Fibroblast of skin of right quadriceps (primary cell): ENCODE measurements at places on chromosomes 5 and 9.

DNA sequence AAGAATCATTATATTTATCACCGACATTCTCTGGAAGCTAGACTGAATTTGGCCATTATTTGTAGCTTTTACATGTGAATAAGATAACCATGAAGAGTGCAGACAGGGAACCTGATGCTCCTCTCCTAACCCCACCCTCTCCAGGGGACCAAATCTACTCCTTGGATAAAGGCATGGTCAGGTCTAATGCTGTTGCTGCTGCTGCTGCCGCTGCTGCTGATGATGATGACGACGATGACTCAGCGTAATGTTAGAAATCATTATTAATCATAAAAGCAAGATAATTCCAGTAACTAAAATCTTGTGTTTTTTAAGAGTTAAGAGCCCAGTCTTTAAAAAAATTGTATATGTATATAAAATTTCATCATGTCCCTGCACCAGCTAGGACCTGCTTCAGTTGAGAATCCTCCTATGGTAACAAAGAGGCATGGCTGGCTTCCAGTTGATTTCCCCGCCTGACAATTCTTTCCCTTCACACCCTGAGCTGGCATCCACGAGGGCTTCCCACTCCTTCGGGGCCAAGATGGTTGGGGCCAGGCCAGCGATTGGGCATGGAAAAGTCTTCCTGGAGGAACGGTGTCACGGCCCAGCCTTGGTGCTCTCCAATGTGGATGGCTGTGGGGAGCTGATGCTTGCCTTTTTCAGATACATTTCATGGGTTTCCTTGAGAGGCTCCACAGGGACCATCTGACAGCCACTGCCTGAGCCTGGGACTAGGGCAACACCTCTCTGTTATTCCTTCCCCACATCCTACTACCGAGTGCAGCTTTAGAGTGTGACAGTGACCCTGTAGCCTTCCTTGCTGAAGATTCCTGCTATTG is 400.0 kb downstream of the CTNND2 start:
- no peak for DNase-seq

DNA sequence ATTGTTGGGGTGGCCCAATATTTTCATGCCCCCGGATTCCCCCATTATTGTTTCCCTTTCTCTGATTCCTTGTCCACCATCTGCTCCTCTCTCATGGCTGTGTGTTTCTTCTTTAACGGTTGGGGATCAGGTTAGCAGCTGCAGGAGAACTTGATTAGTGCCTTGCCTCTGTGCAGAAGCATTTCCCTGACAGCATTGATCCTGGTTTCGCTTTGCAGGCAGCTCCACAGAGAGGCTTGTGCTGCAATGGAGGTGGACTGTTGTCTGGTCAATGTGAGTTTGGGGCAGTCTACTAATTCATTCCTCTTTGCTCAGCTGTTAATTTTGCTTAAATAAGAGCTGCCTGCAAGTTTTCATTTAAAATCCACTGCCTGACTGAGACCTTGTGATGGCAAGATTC is 32.5 kb upstream of the SSBP2 start:
- no peak for DNase-seq

DNA sequence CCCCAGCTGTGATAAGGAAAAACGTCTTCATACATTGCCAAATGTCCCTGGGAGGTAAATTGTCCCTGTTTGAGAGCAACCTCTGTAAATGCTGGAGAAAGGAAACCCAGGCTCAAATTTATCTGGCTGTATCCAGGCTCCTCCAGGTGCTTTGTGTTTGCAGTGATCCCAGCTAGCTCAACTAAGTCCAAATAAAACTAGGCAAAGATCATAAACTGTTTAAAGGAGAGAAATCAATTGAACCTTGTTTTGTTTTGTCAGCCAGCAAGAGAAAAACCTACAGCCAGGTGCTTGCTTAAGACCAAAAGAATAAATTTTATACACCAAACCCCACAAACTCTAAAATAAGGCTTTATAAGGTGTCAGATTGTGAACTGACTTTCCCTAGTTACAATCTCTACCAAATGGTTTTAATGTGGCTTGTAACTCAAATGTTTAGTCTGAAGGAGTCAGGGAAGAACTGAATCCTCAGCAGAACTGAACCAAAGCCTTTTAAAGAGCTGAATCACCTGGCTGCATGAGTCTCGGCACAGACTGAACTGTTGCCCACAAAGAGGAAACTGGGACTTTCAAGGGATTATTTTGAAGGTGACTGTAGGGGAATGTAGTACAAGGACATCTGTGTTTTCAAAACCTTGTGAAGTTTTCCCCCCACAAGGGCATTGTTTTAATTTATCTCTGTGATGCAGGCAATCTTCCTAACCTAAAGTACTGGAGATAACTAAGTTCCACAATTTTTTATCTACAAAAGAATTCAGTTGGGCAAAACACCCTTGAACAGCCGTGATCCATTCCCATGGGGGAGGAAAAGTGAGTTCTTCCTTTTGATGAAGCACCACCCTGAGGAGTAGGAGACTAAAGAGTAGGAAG is 201.7 kb upstream of the TARS1 start:
- no peak for DNase-seq

- no peak for DNase-seq
These were observed 308.1 kb downstream of the CTNND2 start for GRCh38 chr5:11596185-11596584.

- DNase-seq, result no peak
These were observed 4.4 kb upstream of the HSPA4 start for GRCh38 chr5:133047404-133047803.

DNA sequence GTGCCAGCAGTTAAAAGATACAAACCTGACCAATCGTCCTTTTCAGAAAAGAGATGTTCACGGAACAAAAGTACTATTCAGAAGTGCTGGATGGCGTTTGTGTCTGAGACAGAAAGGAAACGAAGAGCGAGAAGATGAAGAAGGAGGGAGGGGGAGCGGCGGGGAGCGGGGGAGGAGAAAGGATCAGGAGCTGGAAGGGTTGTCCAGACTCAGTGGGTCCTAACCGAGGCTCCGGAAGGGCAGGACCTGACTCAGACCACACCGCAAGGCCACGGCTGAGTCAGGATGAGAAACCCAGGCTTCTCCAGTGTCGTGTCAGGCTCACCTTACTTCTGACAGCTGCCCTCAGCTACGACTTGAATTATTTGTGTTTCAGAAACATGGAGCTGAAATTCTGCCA is 46.2 kb downstream of the PAX5 start:
- no peak for DNase-seq

GRCh38 chr5:143328589-143329220 is 74.8 kb downstream of the NR3C1 start:
- DNase-seq, result no peak

- peak; percentile 27 for DNase-seq
These were observed 2.9 kb downstream of the ZFAND5 start for GRCh38 chr9:72362118-72362531.

- DNase-seq, result peak; percentile 27
These were observed 209.3 kb downstream of the NR3C1 start for GRCh38 chr5:143194206-143194605.

- DNase-seq, result no peak
These were observed 519.6 kb downstream of the CTNND2 start for GRCh38 chr5:11384441-11385250.

GRCh38 chr9:17962747-17963146 is 383.9 kb downstream of the SH3GL2 start:
- no peak for DNase-seq

DNA sequence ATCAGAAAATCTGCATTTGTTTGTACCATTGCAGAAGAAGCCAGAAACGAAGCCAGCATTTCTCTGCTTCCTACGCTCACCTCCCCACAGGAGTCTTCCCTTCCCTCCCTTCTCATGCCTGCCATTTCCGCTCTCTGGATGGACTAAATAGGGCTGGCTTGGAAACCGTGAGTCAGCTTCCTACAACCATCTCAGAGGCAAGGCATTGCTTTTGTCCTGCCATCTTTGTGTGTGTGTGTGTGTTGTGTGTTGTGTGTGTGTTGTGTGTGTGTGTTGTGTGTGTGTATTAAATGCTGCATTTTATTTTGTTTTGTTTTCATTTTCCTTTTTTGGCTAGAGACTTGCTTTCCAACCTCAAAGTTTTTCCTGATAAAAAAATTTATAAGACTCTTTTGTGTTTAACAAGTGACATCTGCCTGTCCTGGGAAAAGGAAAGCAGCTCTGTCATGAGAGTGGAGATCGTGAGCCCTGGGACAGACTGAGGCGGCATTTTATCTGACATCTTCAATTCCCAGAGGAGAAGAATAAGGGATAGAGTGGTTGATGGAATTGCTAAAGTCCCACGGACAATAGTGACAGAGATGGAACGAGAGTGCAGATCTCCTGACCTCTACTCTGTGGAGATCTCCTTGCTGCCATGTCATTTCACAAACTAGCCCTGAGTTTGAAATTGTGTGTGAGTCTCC is 7.5 kb upstream of the EGFLAM start:
- DNase-seq, result no peak

DNA sequence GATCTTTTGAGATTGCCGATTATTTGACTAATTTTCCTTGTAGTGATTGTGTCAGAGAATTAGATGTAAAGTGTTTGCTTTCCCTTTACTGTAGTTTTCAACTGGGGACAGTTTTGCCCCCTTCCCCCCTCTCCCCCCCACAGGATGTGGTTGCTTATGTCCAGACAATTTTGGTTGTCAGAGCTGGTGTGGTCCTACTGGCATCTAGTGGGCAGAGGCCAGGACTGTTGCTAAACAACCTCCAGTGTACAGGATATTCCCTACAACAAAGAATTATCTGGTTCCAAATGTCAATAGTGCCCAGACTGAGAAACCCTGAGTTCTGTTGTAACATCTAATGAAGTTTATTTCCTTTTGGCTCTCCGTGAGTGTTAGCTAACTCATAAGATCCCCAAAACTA is 20.0 kb downstream of the TMEFF1 start:
- peak; percentile 35 for DNase-seq

DNA sequence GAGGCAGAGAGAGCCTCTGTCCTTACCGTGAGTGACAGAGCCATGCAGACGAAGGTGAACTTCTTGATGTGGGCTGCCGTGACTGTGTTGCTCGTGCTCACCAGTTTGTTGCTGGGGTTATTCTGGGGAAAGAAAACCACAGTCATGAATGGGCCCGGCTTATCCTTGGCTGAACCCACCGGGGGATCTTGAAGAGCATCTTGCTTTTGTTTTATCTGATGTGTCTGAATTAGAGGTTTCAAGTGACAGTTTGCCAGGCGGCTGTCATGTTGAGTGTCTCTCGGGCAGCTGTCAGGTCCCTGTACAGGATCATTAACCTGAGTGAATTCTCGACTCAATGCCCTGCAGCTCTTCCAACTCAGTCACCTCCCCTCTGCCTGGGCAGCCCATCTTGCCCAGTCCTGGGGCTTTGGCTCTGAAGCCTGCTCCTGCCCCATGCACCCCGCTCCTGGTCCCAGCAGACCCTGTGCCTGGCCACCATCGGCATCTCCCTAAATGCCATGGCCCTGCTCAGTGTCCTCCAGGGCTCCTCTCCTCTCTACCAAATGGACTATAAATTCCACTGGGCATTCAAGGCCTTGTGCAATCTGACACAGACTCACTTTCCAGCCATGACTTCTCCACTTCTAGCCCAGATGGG is 77.4 kb downstream of the OTULIN start:
- no peak for DNase-seq
